Activated CD4-positive, alpha-beta T cell treated with anti-CD3 and anti-CD28 coated beads, Interleukin-2, Interleukin-4, amounts not matched to agents 100 ng/mL and 50 ng/mL, durations not matched to agents 16 hours and 8 hours (primary cell): ENCODE measurements at places on chromosomes 3 and 15.
A peak's percentile ranks its signal among the peaks of the same experiment; 100 is the strongest.

DNA sequence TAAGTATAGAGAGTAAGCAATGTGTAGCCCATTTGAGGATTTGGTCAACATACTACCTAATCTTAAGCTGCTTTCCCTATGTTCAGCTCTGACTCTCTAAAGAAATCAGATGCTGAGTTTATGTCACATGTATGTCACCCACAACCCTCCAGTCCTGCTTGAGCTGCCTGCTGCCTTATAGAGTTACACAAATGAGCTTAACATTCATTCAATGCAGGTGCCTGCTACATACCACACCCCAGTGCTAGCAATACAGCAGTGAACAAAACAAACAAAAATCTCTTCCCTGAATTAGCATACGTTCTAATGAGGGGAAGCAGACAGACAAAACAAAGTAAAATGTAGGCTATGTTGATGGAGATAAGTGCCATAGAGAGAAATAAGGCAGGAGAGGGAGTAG, 93.0 kb downstream of the HHLA2 start:
- DNase-seq, result no peak

- peak; percentile 64 for DNase-seq
Measured at GRCh38 chr15:69576035-69576526, 123.5 kb downstream of the RPLP1 start.

DNA sequence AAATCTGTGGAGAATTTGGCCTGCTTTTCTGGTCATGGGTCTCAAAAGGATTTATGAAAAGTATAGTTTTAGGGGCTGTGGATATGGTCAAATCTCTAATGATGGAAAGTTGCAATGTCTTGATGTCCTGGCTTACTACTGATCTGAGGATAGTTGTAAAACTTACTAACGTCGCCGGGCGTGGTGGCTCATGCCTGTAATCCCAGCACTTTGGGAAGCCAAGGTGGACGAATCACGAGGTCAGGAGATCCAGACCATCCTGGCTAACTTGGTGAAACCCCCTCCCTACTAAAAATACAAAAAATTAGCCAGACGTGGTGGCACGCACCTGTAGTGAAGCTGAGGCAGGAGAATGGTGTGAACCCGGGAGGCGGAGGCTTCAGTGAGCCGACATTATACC, 19.6 kb downstream of the TRIM71 start:
- DNase-seq, result no peak

DNA sequence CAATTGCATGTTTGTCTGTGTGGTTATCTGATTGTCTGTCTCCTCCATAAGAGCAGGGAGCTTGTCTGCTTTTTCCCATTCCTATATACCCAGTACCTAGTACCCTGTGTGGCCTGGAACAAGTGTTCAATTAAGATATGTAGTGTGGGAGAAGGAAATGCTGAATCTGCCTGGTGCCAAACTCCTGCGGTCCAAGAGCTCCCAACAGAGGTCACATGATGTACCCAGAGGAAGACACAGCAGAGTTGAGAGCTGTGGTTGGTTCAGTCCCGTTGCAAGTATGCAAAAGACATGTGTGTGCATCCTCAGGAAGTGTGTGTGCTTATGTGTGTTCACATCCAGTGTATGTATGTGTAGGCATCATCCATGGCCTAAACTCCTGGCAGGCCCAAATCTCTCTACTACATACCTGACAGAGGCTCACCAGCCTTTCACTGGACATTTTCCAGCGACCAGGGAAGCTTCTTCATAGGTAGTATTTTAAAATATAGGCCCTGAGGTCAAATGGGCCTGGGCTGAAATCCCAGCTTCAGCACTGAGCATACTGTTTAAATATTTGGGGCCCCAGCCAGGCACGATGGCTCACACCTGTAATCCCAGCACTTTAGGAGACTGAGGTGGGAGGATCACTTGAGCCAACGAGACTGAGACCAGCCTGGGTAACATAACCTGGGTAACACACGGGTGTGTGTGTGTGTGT, 34.0 kb upstream of the ITGA11 start:
- DNase-seq, result no peak

DNA sequence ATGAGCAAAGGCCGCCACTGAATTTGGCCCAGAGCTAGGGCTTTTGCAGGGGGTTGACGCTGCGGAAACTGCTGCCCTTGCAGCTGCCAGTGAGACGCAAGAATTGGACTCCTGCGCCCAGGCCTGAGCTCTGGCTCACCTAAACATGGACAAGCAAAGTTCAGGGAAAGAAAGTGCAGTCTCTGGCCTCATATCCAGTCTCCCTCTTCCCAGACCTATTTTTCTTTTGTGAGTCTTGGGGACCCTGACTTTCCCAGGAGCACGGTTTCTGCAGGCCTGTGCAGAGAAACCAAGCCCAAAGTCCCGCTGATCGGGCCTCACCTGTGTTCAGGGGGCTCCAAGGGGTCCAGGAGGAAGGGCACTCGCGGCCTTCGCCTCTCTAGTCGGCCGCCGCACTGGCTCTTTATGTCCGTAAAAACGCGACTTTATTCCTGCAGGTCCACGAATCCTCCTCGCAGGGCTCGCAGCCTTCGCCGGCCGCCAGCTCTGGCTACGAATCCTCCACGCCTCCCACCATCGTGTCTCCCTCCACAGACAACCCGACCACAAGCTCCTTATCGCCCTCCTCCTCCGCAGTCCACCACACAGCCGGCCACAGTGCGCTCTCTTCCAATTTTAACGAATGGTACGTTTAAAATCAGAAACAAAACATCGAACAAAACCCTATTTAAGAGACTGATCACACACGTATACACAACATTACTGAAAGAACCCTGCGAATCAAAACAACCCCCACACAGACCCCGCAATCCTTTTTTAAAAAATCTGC, 3.9 kb downstream of the ZIC1 start:
- no peak for DNase-seq

DNA sequence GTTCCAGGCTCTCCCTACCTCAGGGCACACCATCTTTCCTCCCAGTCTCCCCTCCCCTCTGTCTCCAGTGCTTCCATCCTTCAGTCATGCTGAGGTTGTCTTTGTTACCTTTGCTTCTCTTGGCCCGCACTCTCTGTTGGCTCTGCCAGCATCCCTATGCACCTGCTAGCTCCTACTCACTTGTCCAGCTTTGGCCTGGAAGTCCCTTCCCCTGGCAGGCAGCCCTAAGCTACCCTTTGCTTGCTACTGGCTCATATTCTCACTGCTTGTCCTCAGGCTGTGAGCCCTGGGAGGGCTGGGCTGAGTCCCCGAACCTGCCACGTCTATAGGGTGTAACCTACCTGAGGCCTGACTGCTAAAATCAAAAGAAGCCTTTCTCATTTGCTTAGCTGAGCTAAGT, 122.7 kb downstream of the PGPEP1L start:
- no peak for DNase-seq

- DNase-seq, result no peak
Measured at GRCh38 chr3:143313893-143314188, 194.3 kb downstream of the CHST2 start.

DNA sequence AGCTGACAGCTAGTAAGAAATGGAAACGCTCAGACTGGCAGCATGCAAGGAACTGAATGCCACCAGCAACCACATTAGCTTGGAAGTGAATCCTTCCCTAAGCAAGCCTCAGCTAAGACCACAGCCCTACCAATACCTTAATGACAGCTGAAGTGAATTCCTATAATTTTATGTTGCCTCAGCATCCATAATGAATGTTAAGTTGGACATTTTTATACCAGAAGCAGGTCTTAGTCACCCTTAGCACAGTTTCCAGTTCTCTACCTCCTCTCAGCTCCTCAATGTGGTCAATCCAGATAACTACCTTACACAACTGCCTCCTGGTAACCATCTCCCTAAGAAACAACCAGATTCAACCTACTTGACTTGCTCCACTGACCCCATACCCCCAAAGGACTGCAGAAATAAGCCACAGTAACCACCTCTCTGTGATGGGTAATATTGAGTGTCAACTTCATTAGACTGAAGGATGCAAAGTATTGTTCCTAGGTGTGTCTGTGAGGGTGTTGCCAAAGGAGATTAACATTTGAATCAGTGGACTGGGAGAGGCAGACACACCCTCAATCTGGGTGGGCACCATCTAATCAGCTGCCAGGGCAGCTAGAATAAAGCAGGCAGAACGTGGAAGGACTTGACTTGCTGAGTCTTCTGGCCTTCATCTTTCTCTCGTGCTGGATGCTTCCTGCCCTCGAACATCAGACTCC, 33.5 kb downstream of the NEDD4 start:
- no peak for DNase-seq

- DNase-seq, result peak; percentile 90
Measured at GRCh38 chr3:172550347-172550943, 27.2 kb upstream of the TNFSF10 start.

GRCh38 chr3:14863333-14864100, 44.8 kb downstream of the FGD5 start:
- no peak for DNase-seq
